ENCODE measurements at places on chromosomes 5 and 9.

GRCh38 chr9:69949396-69949795 lies 94.3 kb upstream of the MAMDC2 start:
- no peak for DNase-seq

GRCh38 chr5:16666883-16667398 lies 50.1 kb upstream of the RETREG1 start:
- DNase-seq: no peak

GRCh38 chr9:88892724-88893123 lies 98.5 kb upstream of the S1PR3 start:
- DNase-seq: no peak

- DNase-seq: no peak
Observed at GRCh38 chr5:128708841-128709240, 170.8 kb upstream of the FBN2 start.

DNA sequence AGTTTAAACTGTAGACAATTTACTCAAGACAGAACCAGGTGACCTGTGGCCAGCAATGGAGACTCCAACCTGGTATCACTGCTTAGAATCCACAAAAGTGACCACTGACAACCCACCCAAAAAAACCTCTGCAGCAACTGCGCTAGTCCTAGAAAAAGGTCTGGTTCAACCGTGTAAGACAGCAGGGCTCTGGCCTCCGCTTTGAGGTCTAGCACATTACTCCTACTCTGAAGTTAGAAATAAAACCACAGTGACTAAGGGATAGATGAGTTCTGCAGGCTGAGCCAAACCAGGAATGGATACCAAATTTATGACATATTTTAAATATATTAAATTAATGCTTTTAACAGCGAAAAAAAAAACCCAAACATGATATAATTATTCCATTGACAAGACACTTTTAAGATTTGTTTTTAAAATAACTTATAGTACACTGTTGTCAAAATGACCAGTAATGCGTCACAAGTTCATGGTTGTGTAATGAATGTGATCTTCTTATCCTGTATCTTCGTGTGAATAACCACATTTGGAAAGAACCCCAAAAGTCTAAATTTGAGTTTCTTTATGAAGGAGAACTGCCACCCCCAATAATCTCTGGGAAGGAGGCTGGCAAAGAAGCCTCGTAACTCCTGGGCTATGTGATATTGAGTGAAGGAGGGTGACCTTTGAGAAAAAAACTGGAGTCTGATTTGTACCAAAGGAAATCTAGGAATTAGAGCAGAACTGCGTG lies 101.9 kb upstream of the SLC44A1 start:
- no peak for DNase-seq

GRCh38 chr9:122978601-122979000 lies 37.8 kb downstream of the RABGAP1 start:
- no peak for DNase-seq

DNA sequence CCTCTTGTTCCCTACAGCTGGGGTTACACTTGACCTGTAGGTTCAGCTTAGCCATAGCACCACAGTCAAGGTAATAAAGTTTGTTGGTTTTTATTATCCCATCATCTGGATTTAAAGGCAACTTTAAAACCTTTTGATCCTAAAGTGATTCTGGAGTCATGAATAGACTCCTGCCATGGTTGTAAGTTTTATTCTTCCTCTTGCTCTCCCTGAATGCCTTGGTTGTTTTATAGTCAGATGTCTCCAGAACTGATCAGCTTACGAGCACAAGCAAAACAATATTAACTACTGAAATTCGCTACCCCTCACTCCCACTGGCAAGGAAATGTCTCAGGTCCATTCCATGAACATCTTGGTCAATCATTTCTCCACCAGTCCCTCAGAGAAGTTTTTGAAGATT lies 1328.6 kb downstream of the PTPRD start:
- no peak for DNase-seq

DNA sequence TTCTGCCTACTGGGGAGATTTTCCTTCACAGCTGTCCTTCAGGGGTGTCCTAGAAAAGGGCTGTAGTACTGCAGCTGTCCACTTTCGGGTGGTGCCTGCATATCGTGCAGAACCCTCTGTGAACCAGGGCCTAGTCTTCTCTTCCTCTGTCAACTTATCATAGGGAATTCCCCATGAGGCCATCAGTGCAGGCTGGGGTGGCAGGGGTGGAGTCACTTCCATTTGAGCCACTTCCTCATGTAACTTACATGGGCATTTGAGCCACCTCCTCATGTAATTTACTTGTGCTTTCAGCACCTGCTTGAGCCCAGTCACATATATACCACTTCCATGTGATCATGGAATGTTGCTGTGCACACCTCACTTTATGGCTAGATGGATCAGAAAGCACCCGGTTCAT lies 742.0 kb upstream of the RGMB start:
- DNase-seq: no peak

DNA sequence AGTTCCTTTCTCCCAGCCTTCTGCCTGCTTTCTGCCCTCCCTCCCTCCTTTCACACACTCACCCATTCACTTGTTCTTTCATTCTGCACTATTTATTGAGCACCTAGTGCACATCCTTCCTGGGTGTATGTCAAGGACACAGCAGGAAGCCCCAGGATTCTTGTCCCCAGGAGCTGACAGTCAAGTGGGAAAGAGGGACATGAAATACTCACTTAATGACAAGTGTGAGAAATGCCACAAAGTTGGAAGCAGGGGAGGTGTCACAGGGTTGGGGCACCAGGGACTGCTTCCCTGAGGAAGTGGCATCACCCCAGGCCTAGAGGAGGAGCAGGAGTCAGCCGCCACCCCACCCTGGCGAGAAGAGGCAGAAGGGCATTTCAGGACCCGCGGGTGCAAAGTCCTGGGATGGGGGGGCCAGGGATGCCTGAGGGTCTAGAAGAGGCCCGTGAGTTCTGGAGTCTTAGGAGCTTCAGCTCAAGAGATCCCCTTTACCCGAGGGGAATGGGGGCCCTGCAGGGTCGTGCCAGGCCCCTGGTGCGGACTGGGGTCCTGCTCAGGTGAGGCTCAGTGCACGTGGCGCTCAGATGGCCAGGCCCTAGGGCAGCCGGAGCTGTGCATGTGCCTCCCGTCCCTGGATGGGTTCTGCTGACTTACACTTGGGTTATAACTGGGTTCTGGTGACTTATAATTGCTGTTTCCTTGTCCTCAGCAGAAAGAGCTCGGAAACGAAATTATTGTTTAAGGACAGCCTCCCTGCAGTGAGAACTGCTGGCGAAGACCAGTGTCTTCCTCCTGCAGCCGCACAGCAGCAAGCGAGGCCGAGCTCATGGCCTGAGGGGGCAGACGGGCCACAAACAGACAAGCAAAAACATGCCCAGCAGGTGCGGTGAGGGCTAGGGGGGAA lies 16.9 kb upstream of the LAMC3 start:
- no peak for DNase-seq

DNA sequence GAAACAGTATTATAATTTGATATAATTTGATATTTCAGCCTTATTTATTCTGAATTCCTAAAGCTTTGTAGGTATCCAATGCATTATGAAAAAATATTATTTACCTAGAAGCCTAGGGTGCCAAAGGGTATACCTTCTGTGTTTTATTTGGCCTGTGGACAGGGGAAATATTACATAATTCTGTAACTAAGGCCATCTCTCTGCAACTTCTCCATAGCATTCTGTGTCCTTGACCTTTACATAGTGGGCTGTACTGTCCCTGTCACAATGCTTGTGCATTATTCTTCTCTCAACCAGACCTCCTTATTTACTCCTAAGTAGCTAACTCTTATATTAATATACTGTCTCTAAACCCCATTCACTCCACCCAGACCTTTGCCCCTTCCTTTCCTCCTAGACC lies 57.0 kb upstream of the RANBP6 start:
- DNase-seq: no peak
